NCI-H524 treated with DMSO at 0.1 percent for 48 hours (cell line): ENCODE measurements at places on chromosomes 4 and X.

- DNase-seq, result no peak
Measured at GRCh38 chr4:116573540-116573939, 511.8 kb downstream of the TRAM1L1 start.

DNA sequence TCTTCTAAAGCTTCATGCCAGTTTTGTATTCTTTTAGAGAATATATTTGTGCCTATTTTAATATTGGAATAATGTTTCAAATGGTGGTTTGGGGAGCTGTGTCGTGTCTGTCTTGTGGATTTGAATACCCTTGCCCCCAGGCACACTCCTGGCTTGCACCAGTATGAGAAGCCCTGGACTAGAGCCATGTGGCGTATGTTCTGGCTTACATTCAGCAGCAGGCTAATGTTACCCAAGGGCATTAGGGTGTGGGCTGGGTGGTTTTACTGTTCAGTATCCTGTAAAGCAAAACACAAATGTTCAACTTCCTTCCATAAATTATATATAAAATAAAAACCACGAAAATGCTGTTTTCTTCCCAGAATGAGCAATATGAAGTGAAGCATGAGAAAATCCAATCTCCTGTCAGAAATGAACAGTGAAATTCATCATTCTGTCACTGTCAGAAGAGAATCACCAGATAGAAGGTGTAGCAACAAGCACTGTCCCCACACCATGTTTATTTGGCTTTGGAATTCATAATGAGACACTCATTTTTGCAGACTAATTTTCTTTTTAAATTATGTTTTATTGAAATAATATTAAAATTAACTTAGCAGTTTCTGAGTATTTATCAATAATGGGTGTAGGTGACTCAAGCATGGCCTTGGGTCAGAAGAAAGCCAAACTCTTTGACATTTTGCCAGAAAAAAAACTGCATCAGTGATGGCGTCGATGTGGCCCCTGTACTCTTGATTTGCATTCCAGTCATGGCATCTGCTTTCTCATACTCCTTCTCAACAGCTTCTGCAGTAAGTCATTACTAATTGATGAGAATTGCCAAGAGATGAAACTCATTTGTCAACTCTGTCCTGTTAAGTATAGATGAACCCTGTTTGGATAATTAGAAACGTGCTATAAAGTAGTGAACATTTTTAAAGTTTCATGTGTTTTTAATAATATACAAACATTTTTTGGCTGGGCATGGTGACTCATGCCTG, 43.8 kb downstream of the WWC2 start:
- no peak for DNase-seq

GRCh38 chr4:140094438-140095420, 59.3 kb downstream of the MAML3 start:
- DNase-seq, result no peak

DNA sequence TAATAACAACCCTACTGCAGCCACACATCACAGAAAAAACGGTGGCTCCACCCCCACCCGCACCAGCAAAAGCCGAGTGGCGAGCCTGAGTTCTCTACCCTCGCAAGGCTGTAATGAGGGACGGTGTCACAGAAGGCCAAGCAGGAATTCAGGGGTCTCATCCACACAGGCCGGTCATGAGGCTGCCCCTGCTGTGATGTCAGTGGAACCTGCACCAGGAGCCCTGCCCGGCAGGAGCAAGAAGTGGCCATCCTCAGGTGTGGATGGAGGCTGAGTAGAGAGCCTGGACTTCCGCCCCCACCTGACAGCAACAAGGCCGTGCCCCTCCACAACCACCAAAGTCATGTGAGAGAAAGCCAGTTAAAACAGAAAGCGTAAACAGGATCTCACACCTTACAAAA, 20.6 kb downstream of the LYAR start:
- no peak for DNase-seq

DNA sequence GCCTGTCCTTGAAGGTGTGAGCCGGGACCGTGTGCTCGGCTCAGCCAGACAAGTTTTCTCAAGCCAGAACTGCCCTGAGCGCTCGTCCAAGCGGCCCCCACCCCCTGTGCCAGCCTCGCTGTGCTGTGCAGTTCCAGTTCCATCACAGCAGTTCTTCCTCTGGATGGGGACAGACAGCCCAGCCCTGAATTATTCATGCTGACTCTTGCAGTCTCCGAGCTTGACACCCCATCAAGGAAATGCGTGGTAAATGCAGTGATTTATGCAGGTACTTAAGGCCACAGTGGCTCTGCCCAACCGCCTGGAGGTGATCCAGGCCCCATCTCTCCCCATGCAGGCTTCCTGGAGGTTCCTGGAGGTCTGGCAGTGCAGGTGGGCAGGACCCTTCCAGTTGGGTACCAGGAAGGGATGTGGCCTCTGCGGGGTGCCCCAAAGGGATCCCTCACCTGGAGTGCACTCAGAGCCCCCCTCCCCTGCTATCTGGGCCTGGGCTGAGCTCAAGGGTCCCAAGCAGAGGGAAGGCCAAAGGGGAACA, 44.8 kb upstream of the HMX1 start:
- no peak for DNase-seq

DNA sequence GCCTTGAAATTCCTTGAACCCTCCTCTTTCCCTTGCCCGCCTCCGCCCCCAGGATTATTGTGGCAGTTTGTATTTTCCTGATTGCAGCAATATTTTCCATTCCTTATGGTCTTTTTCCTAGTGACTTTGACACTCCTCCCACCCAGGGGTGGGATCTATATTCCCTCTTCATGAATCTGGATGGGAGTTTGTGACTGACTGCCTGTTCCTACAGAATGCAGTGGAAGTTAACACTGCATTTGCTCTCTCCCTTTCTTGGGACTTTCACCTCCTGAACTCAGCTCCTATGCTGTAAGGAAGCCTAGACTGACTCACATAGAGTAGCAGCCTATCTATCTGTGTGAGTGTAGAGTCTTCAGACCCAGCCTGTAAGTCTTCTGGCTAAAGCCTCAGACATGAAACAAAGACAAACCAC, 2.2 kb downstream of the FUNDC2 start:
- DNase-seq, result no peak

DNA sequence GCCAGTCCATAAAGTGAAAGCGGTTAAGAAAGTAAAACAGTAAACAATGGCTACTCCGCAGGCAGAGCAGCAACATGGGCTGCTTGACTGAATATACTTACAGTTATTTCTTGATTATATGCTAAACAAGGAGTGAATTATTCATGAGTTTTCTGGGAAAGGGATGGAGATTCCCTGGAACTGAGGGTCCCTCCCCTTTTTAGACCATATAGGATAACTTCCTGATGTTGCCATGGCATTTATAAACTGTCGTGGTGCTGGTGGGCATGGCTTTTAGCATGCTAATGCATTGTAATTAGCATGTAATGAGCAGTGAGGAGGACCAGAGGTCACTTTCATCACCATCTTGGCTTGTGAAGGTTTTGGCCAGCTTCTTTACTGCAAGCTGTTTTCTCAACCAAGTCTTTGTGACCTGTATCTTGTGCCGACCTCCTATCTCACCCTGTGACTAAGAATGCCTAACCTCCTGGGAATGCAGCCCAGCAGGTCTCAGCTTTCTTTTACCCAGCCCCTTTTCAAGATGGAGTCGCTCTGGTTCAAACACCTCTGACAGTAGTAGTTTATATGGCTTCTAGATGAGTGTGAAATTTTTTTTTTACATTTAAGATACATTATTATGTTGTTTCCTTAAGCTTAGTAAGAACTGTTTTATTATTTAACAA, 514.8 kb upstream of the TENM3 start:
- no peak for DNase-seq

GRCh38 chrX:150310881-150311280, 52.2 kb upstream of the MAMLD1 start:
- no peak for DNase-seq

GRCh38 chr4:65645185-65645584, 25.1 kb downstream of the EPHA5 start:
- DNase-seq, result no peak

GRCh38 chrX:110082161-110082560, 79.2 kb downstream of the TMEM164 start:
- DNase-seq, result no peak

GRCh38 chrX:27953171-27953570, 28.1 kb downstream of the DCAF8L1 start:
- DNase-seq, result no peak

- no peak for DNase-seq
Measured at GRCh38 chrX:48705871-48706270, 9.3 kb downstream of the SUV39H1 start.

- no peak for DNase-seq
Measured at GRCh38 chr4:26590639-26591038, 6.8 kb downstream of the TBC1D19 start.

DNA sequence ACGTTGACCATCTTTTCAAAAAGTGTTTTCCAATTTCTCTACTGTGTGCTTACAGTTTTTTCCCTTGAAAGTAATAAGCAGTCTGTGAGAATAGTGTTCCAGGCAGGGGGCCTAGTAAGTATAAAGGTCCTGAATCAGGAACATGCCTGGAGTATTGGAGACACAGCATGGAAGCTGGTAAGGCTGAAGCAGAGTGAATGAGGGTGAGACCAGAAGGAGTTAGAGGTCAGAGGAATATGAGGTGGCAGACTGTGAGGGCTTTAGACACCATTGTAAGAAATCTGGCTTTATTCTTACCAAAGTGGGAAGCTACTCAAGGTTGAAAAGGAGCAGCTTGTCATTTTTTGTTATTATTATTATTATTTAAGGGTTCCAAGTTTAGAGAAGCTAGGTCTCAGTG, 107.4 kb downstream of the CT47B1 start:
- no peak for DNase-seq

DNA sequence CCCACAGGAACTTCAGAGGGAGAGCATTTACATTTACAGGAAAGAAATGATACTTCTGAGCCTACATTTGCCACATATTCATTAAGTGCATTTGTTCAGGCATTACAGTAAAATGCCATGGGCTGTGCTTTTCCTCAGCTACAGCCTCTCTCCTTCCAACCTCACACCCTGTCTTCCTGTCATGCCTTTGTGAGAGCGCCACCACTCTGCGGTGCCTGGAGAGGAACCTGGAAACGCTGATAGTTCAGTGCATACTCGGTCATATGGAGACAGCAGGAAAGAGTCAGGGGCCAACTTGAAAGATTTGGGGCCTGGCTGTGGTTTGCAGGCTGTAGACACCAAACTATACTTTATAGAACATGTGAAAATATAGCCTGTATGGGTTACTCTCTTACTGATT, 40.5 kb downstream of the NFKB1 start:
- no peak for DNase-seq

- no peak for DNase-seq
Measured at GRCh38 chrX:36422368-36422767, 502.8 kb downstream of the CFAP47 start.

DNA sequence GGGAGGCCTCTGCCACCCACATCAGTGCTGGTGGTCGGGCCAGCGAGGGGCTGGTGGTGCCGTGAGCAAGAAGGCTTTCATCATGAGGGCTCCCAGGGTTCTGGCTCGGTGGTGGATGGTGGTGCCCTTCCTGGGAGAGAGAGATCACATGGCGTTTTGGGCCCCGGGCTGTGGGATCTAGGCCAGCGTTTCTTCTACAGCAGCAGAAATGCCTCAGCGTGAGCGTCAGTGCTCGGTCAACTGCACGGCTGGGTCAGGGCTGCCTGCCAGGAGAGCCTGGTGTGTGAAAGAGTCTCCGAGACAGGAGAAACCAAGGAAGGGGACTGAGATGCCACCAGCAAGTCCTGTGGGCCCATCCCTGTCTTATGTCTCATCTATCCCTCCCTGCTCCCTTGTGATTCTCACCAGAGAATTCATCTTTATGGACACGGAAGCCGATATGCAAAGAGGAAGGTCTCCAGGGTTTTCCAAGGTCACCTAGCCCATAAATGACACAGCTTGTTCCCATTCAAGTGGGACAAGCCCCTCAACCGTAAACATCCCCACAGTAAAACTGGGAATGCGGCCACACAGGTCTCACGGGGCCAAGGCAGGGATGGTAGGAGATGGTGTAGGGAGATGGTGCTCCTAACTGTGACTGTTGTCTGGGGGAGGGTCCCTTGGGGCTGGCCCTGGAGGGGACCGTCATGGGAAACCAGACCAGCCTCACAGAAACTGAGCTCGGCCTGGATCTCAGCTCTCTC, 99.2 kb downstream of the SORCS2 start:
- no peak for DNase-seq

DNA sequence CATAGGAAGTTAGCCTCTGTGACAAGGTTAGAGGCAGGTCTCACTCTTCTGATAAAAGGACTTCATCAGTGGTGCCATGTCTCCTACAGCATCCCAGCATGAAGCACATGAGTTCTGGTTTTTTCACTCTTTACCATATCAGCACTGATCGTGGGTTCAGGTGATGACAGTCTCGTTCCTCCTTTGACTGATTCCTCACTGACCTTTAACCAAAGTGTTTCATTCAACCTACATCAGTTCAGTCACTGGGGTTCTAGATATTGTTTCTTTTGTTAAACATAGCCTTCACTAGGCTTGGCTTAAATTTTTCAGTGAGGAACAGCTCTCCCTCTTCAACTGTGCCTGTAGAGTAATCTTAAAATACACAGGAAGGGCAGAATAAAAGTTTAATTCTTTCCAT, 9.6 kb upstream of the MAGEA8 start:
- DNase-seq, result no peak

GRCh38 chr4:37604461-37604860, 81.7 kb downstream of the RELL1 start:
- DNase-seq, result no peak

GRCh38 chr4:959338-960139, 13.8 kb downstream of the DGKQ start:
- no peak for DNase-seq

DNA sequence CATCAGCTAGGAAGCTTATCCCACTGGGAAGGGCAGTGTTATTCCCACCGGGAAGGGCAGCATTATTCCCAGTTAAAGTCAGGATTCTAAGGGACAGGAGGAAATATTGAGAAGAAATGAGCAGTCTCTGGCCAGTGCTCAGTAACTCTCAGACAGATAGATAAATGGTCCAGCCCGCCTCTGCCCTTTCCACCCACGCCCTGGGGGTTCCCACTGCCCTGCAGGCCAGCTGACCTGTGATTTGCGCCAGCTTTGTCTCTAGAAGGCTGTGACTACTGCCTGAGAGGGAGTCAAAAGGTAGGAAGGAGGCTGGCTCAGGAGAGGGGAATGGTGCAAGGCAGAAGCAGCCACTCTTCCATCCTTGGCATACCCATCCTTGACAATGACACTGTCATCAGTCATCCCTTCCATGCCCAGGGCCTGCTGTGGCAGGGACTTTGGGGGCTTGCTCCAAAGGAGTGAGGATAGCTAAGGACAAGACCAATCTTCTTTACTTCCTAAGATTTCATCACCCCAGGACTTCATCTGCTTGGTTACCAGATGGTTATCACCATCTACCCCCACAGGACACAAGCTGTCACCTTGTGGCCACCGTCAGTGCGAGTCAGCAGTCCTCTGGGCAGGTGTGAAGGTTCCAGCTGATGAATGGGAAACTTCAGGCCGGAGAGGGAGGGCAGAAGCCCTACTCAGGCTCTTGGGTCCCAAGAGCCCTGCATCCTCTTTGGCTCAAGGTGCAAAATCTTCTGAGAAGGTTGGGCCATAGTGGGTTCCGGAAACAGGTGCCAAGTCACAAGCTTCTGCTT, 49.5 kb downstream of the SEPSECS start:
- no peak for DNase-seq

DNA sequence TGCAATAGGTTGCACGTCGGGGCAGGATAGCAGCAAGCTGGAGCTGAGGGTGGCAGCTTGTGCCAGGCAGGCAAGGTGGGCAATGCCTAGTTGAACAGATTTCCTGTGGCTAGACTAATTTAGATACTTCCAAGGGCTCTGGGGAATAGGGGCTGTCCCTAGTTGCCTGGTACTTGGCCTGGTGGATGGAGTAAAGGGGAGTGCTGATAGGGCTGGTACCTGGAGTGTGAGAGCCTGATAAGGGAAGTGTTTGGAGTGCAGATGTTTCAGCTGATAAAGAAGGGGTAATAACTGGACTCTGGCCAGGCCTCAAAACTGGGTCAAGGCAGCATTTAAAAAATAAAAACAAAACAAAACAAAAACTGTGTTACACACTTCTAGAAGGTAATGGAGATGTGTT, 665.5 kb downstream of the CCSER1 start:
- DNase-seq, result no peak
